ENCODE measurements at places on chromosomes 2 and 18.

DNA sequence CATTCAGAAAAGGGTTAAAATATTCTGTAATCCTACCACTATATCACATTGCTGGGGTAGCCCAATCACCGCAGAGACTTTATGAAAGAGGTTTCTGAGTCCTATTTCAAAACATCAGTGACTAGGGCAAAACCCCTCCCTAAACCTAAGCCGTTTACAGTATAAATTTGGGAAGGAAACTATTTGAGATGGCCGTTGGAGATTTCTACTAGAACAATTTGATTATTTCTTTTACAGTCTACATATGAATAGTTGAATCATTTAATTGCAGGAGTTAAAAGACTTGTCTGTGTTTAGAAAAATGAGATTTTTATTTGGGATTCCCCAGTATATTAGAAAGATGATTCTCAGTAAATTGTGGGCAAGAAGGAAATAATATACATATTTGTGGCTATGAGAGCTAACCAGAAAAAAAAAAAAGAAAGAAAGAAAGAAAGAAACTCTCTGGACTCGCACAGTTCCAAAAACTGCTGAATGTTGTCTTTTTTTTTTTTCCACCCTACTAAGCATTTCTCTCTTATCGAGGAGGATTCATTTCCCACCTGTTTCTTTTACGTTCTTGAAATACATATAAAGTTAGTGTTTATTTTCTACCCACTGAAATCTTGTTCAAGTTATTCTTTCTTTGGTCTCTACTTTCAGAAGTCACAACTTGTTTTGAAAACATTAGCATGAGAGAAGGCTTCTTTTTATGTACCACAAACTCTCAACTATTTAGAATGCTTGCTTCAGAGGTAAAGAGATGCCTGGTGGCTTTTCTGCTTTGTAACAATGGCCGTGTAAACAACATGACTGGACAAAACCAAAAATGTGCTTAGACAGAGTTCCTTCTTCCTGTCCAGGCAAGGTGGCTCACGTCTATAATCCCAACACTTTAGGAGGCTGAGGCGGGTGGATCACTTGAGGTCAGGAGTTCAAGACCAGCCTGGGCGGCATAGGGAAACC lies 65.9 kb downstream of the BCL2 start:
- DNase-seq: no peak

DNA sequence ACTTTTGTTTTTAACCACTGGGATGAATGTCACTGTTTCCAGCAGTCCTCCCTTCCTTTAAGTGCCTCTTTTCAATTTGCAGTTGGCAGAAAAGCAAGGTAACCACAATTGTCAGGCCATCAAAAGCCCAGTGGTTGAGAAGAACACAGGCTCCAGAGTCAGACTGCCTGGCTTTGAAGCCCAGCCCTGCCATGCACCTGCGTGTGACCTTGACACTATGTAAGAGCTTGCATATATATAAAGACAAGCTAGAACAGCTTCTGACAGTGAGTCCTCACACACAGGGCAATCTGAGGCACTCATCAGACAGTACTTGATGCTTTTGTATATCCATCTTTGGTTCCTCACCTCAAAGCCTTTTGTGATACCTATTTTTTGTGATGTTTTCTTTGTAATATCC lies 11.0 kb downstream of the CCBE1 start:
- DNase-seq: no peak

GRCh38 chr2:159272156-159272555 lies 14.3 kb downstream of the WDSUB1 start:
- DNase-seq: no peak

DNA sequence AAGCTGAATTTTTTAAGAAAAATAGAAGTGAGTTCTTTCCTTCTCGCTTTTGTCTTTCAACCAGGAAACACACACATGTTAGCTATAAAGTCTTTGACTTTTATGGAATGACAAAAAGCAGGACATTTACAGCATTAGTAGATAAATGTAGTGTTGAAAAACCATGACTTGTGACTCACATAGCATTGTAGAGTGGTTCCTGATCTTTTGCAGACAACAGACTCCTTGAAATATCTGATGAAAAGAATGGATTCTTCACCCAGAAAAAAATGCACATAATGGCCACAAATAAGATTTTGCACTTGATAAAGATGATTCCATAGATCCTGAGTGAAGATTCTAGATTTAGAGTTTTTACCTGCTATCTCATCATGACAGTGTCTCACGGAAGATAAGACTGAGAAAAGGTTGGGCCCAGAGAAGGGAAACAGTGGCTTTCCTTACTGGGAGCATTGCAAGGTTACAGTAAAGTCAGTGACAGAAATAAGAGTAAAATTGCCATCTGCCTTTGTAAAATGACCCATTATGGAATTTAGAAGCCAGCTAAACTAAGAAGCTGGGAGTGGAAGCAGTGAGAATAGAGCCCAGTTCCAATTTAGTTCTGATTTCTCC lies 14.0 kb downstream of the SMARCAL1 start:
- no peak for DNase-seq

DNA sequence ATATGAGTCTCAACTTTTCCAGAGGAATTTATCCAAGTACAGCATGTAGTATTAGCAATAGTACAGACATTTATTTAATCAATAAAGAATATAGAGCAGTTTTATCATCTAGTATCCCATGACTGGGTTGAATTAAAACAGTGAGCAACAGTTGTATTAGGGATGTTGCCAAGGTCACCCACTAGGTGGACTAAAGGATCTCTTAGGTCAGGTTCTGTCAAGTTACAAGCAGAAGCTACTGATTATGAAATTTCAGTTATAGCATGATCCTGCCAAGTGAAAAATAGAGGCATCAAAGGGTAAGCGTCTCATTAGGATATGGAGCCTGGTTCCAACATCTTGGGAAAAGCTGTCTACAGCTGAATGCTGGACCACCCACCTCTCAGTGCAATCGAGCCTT lies 52.1 kb upstream of the LAPTM4A start:
- no peak for DNase-seq

GRCh38 chr2:3024401-3024935 lies 353.1 kb downstream of the EIPR1 start:
- no peak for DNase-seq

GRCh38 chr2:218785103-218785502 lies 3.2 kb downstream of the CYP27A1 start:
- DNase-seq: no peak

DNA sequence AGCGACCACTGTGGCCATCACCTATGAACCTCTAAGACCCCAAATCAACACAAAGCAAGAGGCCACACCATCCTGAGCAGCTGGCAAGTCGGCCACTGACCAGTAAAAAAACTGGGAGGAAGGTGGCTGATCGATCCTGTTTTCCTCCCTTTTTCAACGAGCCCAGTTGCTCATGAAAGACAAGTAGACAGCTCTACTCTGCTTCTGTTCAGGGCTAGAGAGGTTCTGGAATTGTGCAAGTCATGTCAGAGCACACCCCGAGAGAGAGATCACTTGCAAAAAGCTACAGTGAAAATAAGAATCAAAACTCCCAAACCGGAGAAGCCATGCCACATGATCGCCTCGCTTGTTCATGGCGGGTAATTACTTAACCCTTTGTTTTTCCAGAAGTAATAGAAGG lies 34.6 kb downstream of the ZNF516 start:
- DNase-seq: no peak

DNA sequence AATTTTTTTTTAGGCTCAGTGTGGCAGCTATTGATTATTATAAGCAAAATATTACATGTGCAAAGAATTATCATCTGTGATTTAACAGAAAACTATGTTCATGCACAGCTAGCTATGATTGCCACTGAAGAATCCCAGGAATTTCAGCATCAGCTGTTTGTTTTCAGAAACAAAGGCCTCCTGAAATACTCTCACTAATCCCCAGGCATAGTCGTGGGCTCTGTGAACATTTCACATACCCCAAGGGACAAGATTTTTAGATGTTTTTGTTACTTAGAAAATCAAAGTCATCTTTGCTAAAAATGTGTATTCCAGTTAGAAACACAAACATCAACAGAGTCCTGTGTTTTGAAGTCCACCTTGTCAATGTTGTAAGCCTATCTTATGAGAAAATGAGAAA lies 156.1 kb downstream of the MYO1B start:
- DNase-seq: no peak

- DNase-seq: no peak
Measured at GRCh38 chr18:76518123-76518859, 23.2 kb upstream of the ZNF516 start.

- DNase-seq: no peak
Measured at GRCh38 chr2:227025510-227025909, 138.5 kb downstream of the COL4A4 start.

GRCh38 chr2:18763338-18763737 lies 174.0 kb upstream of the NT5C1B start:
- no peak for DNase-seq

- DNase-seq: no peak
Measured at GRCh38 chr2:11582612-11582861, 48.7 kb downstream of the GREB1 start.

GRCh38 chr2:106886916-106887758 lies 1.2 kb upstream of the ST6GAL2 start:
- DNase-seq: peak; percentile 26

DNA sequence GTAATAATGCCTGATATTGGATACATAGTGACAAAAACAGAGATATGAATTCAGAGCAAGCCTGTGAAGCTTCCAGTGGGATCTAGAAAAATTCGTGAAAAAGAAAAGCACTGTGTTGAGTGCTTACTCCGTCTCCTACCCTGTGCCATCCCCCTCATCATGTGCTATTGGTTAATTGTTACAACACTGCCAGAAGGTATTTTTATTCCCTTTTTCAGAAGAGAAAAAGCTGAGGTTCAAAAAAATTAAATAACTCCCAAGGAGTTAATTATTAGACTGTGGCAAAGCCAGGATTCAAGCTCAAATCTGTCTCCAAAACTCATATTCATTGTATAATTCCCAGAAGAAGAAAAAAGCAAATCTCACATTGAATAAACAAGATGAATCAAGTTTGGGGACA lies 735.5 kb upstream of the ACVR2A start:
- DNase-seq: no peak

- DNase-seq: no peak
Measured at GRCh38 chr2:121776885-121777698, 21.6 kb downstream of the TSN start.

GRCh38 chr2:239908744-239909143 lies 116.4 kb downstream of the NDUFA10 start:
- no peak for DNase-seq

DNA sequence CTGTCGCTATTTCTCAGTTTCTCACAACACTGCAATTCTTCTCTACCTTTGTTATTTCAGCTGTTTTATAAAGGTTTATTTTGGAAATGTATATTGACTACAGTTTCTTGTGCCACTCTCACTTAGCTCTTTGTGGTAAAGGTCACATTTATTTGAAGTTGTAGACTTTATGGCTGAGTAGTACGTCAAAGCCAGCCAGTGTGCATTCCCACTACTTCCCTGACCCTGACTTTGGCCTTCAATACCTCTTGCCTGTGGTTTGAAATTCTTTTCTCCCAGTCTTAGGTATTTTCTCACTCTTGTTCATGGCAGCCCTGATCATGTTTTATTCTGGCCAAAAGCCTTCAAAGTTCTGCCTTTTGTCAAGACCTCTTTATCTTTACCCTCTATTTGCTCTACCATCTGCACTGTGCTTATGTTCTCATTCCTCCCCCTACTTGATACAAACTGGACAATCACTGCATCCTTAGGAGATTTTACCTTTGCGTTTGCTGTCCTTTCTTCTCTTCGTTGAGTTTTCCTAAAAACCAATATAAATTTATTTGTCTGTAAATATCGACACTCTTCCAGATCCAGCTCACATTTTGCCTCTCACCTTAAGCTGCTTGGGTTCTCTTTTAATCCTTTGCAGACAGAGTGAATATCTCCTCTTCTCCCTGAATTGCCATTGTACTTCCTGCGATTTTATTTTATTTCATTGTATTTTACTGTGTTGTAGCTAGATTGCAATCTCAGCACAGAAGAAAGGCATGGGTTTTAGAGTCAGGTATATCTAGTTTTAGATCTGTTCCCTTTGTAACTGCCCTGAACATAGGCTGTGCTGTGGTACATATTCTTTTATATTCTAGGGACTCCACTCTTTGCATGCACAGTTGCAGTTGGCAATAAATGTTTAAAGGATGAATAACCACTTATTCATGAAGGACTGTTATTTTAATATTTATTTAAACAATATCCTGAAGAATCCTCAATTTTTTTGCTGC lies 31.2 kb downstream of the GULP1 start:
- no peak for DNase-seq

DNA sequence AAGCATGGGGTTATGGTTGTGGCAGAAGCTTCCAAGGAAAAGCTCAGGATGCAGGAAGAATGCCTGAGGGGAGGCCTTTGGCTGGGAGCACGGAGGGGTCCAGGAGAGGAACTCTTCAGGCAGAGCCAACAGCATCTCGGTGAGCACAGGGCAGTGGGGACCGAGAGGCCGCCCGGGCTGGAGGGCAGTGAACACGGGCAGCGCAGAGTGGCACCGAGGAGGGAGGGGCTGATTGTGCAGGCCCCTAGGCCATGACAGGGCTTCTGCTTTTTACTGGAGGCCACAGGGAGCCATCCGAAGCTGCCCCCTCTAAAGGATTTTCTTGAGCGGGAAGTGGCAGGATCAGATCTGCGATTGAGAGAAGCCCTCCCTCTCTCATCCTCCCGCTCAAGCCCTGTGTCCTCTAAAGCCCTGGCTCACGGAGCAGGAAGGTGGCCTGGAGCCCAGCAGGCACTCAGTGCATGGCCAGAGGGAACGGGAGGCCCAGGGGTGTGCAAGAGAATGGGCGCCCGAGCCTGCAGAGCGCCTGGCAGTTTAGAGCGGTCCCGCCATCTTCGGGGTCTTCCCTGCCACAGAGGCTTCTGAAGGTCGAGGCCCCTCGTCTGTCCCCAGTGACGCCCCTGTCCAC lies 110.0 kb upstream of the STON1 start:
- DNase-seq: no peak

DNA sequence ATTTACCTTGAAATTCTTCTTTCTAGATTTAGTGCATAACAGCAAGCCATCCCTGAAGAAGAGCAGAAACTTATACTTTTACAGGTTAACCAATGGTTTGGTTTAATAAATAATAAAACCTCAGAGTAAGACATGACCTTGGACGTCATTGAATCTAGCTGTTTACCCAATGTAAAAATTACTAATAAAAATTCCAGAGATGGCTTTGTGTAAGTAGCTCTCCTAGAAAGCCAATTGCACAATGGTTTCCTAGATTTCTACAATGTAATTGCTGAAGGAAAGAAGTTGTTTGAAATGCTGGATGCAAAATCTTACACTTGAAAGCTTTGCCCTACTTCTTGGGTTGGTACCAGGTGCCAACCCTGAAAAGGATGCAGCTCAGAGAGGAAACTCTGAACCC lies 1.5 kb downstream of the XDH start:
- DNase-seq: no peak

DNA sequence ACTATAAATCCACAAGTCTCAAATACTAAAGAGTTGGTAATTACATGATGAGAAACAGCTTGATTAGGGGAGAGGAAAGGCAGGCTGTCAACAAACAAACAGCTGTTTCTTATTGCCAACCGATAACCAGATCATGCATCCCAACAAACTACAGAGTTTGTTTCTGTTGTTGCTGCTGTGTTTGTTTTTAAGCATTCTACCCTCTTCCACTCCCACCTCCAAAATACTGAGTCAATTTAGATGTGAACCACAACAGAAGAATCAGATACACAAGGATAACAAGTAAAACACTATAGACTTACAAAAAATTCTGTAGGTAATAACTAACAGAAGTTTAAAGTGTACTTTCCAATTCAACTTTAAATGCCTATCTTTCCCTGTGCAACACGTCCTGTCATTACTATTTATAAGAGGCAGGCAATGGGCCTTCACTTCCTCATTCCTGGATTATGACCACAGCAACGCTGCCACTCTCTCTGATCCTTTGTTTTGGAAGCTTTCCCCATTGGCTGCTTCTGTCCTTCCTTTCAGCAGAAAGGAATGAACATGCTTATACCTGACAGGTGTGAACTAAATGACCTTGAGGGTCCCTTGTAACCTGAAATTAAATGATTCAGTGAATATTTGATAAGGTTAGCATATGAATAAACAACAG lies 152.0 kb downstream of the SRBD1 start:
- peak; percentile 62 for DNase-seq
